SK-N-DZ (cell line): ENCODE measurements at places on chromosomes 13 and 19.

- no peak for DNase-seq
These were observed 24.9 kb downstream of the EPS15L1 start for GRCh38 chr19:16446724-16447368.

- DNase-seq: no peak
These were observed 12.8 kb downstream of the MOB3A start for GRCh38 chr19:2083174-2083854.

DNA sequence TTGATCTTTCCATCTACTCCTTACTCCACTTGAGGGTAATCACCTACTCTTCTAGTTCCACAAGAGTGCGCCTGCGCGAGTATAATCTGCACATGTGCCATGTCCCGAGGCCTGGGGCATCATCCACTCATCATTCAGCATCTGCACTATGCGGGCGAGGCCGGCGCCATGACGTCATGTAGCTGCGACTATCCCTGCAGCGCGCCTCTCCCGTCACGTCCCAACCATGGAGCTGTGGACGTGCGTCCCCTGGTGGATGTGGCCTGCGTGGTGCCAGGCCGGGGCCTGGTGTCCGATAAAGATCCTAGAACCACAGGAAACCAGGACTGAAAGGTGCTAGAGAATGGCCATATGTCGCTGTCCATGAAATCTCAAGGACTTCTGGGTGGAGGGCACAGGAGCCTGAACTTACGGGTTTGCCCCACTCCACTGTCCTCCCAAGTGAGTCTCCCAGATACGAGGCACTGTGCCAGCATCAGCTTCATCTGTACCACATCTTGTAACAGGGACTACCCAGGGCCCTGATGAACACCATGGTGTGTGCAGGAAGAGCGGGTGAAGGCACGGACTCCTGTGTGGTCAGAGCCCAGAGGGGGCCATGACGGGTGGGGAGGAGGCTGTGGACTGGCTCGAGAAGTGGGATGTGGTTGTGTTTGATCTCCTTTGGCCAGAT, 2.7 kb upstream of the KLK2 start:
- no peak for DNase-seq

- DNase-seq: peak; percentile 76
These were observed at the start of gene GARRE1 for GRCh38 chr19:34254046-34254697. GARRE1 (plus strand) TSS chr19:34254554; CDS start chr19:34300474, 45,920 bp downstream.

DNA sequence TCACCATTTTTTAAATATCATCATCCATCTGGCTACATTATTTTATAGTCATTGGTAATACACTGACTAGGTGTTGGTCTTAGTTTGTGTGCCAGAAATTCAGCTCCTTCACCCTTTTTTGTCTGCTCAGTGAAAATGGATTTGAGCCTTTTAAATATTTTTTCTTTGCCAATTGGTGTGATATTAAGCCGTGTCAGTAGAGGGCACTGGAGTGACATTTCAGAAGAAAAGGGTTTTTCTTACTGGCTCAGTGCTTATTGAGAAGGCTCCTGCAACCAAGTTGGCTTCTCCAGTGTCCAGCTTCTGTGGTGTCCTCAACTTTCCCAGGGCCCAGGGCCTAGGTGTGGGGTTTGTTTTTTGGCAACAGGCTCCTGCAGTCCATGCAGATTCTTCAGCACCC, 546.6 kb downstream of the DACH1 start:
- DNase-seq: peak; percentile 23

DNA sequence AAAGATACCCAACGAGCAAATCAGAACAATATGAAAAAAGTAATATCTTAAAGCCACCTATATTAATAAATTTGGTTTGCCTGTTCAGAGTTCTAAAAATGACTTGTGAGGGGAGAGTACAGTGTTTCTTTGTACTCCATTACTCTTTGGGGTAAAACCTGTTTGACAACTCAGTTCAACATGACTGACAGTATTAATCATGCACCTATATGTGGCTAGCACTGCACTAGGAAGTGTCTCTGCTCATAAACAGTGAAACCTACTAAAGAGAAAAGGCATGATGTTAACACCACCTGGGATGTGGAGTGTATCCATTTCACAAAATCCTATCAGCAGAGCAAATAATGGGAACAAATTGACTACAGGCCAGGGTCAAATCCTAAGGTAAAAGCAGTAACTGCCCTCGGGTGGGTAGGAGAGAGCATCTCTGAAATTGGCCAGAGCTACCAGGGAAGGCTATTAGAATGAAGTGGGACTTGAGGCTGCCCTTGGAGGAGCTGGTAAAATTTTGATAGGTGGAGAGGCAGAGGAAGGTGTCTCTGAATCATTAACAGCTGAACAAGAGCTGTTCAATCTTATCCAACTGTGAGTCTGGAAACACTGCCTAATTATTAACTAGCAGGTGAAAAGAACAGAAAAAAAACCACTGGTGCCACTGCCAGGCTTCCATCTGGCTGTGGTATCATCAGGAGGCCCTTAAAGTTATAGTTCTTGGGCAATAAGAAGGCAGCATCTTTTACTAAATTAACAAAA, 365.1 kb downstream of the DNAJC15 start:
- no peak for DNase-seq

- no peak for DNase-seq
These were observed 7.6 kb upstream of the PTBP1 start for GRCh38 chr19:789701-790060.

GRCh38 chr19:10643968-10644259, 10.2 kb upstream of the ILF3 start:
- DNase-seq: no peak

DNA sequence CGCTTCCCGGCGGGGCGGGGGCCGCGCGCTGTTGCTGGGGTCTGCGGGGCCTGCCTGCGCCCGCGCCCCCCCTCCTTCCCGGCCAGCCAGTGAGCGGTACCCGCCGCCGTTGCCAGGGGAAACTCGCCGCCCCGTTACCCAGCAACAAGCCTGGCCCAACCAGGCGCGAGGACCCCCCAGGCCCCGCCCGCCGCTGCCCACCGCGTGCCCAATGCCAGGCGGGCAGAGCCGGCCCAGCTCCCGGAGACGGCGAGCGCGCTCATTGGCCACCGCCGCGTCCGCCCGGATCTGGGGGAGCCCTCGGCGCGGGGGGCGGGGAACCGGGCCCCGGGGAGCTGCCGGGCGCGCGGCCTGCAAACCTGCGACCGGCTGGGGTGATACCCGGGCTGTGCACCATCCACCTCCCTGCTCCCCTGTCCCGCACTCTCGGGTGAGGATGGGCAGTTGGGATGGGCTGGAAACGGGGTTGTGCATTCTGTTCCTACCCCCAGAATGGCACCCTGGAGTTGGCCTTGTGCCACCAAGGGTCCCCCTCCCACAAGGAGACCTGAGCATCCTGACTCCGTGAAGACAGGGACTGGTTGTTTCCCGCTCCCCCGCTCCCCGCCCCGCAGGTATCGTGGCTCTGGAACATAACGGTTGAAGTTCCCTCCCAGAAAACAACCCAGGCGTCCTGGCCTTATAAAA, 8.8 kb upstream of the BBC3 start:
- DNase-seq: no peak

DNA sequence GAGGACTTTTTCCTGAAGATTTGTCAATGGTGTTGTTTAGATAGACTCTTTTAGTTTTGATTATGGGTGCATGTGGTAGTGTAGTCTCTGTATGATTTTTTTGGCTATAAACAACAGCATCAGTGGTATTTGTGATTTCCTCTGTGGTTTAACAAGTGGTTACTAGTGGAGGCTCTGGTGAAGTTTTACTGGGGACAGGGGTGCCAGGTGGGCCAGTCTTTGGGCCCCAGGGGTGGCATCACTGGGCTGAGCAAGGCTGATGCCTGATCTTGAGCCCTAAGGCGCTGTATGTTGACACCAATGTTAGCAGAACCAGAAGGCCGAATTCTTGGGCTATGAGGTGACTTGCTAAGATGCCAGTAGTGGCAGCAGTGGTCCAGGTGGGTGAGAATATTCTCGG, 811.4 kb downstream of the DACH1 start:
- DNase-seq: no peak
